PC-3 (cell line): ENCODE measurements at places on chromosomes 7 and 10. TPM values are rescaled to one million over a fixed set of nuclear protein-coding genes. Genes with fewer than 3 reads are reported as not detected.

The TMEM270 gene
- 3.8 TPM in 1 of 2 replicates, not detected in the other for total RNA-seq

- no peaks in the 10 kb centered on the region for H3K27me3 ChIP-seq
- DNase-seq: no peak
- no peaks in the 10 kb centered on the region for H3K36me3 ChIP-seq
- no peak overlapping the region for H3K27ac ChIP-seq
Measured at GRCh38 chr7:80517282-80517747, 5.5 kb upstream of the GNAT3 start.

DNA sequence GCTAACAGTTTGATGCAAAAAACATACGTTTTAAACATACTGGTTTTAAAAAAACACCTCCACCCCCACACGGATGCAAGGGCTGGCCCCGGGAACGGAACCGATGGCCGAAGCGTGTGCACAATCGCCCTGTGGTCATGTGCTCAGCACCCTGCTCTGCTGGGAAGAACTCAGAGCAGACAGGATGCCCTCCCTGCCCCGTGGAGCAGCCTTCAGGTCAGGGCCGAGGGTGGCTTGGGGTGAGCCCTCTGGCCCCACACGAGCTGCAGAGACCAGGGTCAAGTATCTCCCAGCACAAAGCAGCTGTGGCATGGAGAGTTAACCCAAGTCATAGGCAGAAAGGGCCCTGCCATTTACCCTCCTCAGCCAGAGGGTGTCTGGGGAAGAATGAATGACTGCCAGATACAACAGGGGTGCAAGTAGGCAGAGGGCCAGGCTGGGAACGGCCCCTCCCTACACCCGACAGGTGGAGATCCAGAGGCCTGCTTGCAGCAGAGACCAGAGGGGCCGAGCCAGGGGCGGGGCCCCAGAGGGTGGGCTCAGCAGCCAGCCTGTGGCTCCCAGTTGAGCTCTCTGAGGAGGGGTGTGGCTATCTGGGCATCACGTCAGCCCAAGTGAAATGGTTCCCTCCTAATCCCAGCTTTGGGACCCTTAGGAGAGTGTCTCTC lies 56.8 kb downstream of the ZRANB1 start:
- H3K4me1 ChIP-seq: no peaks in the 10 kb centered on the region
- no peak for DNase-seq
- H3K27ac ChIP-seq: no peak overlapping the region
- no peaks in the 10 kb centered on the region for H3K27me3 ChIP-seq

GRCh38 chr7:51229106-51229537 lies 87.5 kb downstream of the COBL start:
- no peak overlapping the region for H3K4me3 ChIP-seq
- peaks cover 25% of the 10 kb centered on the region for H3K4me1 ChIP-seq
- no peak overlapping the region for H3K27ac ChIP-seq
- H3K36me3 ChIP-seq: no peaks in the 10 kb centered on the region
- H3K27me3 ChIP-seq: no peaks in the 10 kb centered on the region

DNA sequence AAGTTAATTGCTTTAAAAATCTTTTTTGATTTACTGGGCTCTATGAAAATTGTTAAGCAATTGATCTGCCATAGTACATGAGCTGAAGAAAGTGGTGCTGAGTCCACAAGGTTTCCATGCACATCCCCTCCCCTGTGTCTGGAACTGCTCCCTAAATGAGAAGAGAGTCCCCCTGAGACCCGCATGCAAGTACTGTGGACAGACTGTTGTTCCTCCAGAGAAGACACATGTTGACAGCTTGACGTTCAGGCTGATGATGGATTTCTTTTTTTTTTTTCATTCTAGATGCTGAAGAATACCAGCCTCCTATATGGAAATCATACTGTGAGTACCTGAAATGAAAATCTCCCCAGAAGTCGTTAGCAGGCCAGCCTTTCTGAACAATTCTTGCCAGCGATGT lies 159.8 kb downstream of the CHN2 start:
- H3K4me1 ChIP-seq: no peaks in the 10 kb centered on the region
- no peaks in the 10 kb centered on the region for H3K27me3 ChIP-seq
- no peaks in the 10 kb centered on the region for H3K36me3 ChIP-seq
- no peak for DNase-seq
- no peak overlapping the region for H3K27ac ChIP-seq

DNA sequence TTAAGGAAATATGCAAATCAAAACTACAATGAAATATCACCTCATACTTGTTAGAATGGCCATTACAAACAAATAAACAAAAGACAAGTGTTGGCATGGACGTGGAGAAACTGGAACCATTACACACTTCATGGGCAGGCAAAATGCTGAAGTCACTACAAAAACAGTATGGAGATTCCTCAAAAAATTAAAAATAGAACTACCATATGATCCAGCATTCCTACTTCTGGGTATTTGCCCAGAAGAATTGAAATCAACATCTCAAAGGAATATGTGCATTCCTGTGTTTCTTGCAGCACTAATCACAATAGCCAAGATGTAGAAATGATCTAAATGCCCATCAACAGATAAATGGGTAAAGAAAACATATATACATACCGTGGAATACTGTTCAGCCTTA lies 83.6 kb downstream of the NRCAM start:
- peaks cover 18% of the 10 kb centered on the region; the same call in 1 of the 2 replicates for H3K27me3 ChIP-seq
- no peaks in the 10 kb centered on the region for H3K36me3 ChIP-seq
- no peak overlapping the region for H3K27ac ChIP-seq
- no peak overlapping the region for H3K4me3 ChIP-seq
- DNase-seq: no peak
